ENCODE measurements at places on chromosomes 12 and 14. TPM values are rescaled to one million over a fixed set of nuclear protein-coding genes. Genes with fewer than 3 reads are reported as not detected.

The VWF gene
- 13.8 TPM for polyA plus RNA-seq

The RNF212B gene
- polyA plus RNA-seq, result 0.34 TPM

The AVPR1A gene
- 0.84 TPM for polyA plus RNA-seq

The EXOC3L4 gene
- 33.7 TPM for polyA plus RNA-seq

The ADAMTS20 gene
- 0.49 TPM for polyA plus RNA-seq

The RAPGEF3 gene
- polyA plus RNA-seq, result 7.9 TPM

The CIROP gene
- 0.01 TPM for polyA plus RNA-seq

The PHETA1 gene
- polyA plus RNA-seq, result 85.8 TPM

The ZC2HC1C gene
- polyA plus RNA-seq, result 4.5 TPM

The MIA2 gene
- 231 TPM for polyA plus RNA-seq

- no peak for DNase-seq
These were observed 43.9 kb downstream of the BORCS5 start for GRCh38 chr12:12400793-12401192.

GRCh38 chr12:120960657-120961056 lies 17.7 kb upstream of the HNF1A start:
- DNase-seq, result peak; percentile 64

DNA sequence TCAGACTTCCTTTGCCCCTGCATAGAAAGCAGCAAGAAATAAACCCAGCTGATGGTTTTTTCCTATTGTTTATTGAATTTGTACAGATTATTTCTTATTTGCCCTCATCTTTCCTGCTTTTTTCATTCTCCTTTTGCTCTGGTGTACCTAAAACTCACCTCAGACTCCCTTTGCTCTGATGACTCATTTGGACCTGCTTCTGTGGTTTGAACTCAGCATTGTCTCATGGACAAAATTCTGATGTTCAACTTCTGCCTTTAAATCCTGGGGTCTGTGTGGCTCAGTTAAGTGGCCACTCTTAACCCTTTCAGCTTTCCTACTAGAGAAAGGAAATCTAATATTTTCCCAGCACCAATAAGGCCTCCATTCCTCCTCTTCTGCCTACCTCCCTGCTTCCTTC lies 3.5 kb upstream of the SENP1 start:
- no peak for DNase-seq

DNA sequence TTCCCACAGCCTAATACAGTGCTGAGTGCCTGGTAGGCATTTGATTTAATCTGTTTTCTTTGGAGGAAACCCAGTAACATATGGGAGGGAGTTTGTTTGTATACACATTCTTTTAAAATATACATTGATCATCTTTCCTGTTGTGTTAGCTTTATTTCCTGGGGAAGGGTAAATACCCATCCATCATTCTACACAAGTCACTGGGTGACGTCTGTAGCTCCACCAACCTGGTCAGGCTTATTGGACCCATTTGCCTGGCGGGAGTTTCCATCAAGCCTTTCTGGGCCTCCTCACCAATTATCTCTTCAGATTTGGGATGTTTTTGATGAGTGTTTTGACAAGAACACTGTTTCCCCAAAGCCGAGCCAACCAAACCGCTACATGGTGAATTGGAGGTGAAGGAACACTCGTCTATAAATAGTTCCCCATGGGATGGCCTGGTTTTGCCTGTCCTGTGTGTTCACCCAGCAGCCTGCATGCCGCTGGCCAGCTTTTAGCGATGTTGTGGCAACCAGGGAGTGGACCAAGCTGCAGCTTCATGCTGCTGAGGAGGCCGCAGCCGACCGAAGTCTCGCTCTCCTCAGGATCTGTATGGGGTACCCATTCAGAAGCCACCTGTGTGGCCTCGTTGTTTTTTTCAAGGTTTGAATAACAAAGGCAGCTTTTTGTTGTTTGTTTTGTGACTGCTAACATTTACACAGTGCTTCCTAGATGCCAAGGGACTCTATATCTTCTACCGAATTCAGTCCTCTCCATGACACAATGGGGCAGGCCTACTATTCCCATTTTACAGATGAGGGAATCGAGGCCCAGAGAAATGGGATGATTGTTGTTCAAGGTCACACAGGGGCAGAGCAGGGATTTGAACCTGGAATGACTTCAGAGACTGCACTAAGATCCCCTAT lies 22.6 kb downstream of the PLXNC1 start:
- DNase-seq, result no peak

- DNase-seq, result no peak
These were observed 27.5 kb downstream of the RAP1B start for GRCh38 chr12:68638171-68638570.

DNA sequence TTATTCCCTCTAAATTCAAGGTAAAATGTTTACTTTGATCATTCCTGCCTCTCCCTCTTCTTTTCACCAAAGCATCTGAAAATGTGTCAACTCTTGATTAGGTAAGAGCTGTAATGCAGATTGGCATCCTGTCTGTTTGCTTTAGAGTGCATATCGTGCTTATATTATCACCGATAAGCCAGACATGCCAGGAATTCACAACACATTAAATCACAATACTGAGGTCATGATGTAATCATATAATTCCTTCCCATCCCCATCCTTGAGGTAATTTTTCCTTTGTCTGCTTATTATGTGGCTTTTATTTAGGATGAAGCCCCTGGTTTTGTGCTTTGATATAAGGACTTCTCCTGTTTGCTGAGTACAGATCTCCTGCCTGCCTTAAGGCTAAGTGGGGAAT lies 10.2 kb downstream of the DDX47 start:
- DNase-seq, result no peak

GRCh38 chr12:46678426-46678825 lies 147.4 kb downstream of the SLC38A4 start:
- no peak for DNase-seq

- peak; percentile 69 for DNase-seq
These were observed 24.9 kb downstream of the DGLUCY start for GRCh38 chr14:91138511-91139359.

GRCh38 chr14:23407516-23408306 lies at the start of gene MYH6:
Gene MYH6, minus strand, starts transcription at chr14:23408273. Its CDS starts 1,050 bp downstream, at chr14:23407223.
- DNase-seq, result no peak

- DNase-seq, result no peak
These were observed 545.0 kb upstream of the FBXO33 start for GRCh38 chr14:39977198-39977597.

DNA sequence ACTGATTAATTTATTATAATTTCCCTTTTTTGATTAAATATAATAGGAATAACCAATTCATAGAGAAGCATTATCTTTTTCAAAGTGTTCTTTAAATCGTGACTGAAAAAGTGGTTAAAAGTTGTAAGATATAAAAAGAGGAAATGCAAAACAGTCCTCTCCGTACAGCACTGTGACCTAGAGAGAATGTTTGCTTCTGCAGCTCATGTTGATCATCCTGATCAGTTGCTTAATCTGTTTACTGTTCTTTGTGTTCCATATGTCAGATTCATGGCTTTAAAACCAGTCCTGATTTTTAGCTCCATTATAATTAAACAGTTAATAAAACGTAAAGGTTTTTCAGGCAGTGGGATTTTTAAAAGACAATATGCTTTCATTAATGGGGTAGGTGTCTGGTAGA lies 4.7 kb downstream of the TTC8 start:
- DNase-seq, result no peak

DNA sequence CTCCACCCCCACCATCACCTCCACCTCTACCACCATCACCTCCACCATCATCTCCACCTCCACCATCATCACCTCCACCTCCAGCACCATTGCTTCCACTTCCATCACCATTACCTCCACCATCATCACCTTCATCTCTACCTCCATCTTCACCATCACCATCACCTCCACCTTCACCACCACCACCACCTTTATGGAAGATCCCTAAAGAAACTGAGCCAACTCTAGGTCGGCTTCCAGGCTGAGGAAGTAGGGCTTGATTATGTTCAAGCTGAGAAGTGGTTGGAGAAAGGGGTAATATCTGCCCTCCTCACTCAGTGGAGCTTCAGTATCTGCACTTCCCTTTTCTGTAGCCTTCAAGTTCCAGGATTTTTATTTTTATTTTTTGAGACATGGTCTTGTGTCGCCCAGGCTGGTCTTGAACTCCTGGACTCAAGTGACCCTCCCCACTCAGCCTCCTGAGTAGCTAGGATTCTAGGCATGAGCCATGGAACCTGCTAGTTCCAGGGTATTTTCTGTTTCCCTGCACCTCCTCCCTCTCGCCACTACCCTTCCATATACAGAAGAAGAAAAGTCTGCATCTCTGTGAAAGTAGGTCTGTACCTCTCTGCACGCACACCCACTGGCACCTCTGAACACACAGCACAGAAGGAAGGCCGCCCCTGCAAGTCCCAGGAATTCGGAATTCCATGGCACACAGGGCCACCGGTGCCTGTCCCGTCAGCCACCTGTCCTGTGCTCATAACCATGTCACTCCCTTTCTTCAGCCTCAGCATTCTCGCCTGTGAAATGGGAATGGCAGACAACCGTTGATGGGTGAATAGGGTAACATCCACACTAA lies 5.9 kb downstream of the ZBTB42 start:
- no peak for DNase-seq

- DNase-seq, result no peak
These were observed 28.1 kb downstream of the PIGH start for GRCh38 chr14:67571991-67572323.

GRCh38 chr14:81771651-81772275 lies 238.1 kb upstream of the SEL1L start:
- no peak for DNase-seq
